ENCODE measurements at places on chromosomes 3 and 15.

- peak; percentile 87 for DNase-seq
These were observed at the start of gene MBNL1 for GRCh38 chr3:152268555-152269055. Gene MBNL1, plus strand, starts transcription at chr3:152268929. Its CDS starts 31,265 bp downstream, at chr3:152300194.

GRCh38 chr3:10173926-10174435, 9.3 kb downstream of the IRAK2 start:
- no peak for DNase-seq

- no peak for DNase-seq
These were observed 148.4 kb downstream of the B3GALNT1 start for GRCh38 chr3:160956785-160957184.

DNA sequence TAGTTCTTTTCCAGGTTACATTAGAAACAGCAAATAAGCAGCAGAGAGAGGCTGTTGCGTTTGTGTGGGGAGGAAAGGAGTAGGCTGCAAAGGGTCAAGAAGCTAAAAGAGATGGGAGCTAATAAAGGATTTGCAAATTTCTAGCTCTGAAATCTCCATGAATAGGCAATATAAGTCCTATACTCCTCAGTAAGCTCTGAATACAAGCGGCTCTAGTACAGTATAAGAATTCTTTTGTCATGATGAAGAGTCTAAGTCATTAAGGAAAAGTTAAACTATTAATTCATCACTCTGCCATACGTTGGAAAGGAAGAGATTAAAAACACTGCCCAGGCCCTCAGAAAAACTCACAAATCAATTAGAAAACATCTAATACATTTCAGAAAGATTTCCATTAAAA, 59.3 kb downstream of the CEP152 start:
- no peak for DNase-seq

DNA sequence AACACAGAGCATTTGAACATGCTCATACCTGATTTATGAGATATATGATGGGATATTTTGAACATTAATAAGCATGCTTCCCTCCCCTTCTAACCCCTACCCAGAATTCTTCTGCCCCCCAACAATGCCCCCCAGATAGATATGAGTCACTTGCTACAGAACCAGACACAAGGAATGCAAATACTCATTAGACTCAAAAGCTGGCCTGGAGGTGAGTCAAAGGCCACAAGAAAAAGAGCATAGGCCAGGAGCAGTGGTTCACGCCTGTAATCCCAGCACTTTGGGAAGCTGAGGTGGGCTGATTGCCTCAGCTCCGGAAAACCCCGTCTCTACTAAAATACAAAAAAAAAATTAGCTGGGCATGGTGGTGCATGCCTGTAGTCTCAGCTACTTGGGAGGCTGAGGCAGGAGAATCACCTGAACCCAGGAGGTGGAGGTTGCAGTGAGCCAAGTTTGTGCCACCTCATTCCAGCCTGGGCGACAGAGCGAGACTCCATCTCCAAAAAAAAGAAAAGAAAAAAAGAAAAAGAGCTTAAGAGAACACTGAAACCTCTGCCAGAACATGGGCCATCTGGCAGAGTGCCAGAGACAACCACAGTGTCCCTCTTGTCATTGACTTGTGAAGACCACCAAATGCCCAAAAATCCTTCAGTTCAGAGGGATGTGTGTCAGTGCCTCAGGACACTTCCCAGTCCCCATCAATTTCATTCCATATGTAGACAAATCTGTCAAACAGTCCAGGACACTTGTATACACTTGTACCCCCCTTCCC, 3.9 kb upstream of the SH3GL3 start:
- DNase-seq: no peak

DNA sequence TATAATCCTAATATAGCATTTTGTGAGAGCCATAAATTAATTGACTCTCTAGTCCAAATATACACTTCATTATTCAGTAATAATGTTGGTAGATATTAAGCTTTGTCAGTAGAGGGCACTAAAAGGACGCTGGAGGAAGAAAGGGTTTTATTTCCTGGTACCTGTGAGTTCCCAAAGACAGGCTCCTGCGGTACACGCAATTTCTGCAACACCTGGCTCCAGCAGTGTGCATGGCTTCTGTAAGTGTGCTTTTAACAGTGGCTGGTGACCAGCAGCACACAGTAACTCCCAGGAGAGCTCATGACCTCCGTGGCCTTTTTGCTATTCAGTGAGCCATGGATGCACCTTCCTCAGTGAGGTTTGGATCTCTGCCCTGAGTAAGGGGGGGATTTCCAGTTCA, 338.3 kb upstream of the ZNF385D start:
- DNase-seq: no peak

- DNase-seq: no peak
These were observed 156.6 kb upstream of the IL12A start for GRCh38 chr3:159832024-159832423.

DNA sequence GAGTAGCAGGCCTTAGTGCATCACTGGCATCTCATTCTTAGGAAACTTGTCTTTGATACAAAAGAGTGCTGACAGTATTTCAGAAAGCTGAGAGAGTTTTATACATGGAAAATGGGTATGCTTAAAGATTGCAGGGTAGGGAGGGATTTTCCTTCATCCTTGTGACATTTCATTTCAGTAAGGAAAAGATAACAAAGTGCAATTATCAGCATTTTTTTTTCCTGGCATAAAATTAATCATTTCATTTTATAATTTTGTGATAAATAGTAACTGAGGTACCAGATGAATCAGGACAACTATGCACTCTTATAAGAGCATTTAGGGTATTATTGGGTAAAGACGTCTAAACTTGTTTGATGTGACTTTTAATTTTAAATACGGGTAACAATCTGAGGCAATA, 10.3 kb downstream of the KBTBD8 start:
- no peak for DNase-seq

DNA sequence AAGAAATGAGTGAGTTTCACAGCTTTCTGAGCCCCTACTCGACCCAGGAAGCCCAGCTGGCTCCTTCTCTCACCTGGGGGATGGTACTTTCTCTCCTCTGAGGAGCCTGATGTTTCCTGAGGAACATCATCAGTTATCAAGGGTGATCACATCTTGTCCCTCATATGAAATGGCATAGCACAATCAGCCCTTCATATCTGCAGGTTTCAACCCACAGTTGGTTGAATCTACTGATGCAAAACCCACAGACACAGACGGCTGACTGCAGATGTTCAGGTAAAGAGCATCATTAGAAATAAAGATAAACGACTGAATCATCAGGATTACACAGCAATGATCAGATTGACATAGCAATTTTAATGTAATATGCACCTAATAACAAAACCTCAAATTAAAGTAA, 93.6 kb upstream of the OSTN start:
- DNase-seq: no peak

- DNase-seq: no peak
These were observed 734.7 kb upstream of the NR2F2 start for GRCh38 chr15:95595759-95596158.

DNA sequence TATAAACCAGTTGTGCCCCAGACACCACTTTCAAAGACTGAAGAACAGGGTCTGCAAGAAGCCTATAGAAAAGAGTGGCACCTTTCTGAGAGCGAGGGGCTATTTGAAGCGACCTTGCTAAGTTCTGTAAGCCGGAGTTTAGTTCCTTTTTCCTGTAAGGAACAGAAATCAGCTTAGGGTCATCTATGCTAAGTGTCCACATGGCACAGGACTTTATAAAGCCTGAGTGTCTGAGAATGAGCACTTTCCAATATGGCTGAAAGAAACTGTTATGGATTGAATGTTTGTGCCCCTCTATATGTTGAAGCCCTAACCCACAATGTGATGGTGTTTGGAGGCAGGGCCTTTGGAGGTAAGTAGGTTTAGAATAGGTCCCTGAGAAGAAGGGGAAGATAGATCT, 4.0 kb upstream of the A4GNT start:
- no peak for DNase-seq

DNA sequence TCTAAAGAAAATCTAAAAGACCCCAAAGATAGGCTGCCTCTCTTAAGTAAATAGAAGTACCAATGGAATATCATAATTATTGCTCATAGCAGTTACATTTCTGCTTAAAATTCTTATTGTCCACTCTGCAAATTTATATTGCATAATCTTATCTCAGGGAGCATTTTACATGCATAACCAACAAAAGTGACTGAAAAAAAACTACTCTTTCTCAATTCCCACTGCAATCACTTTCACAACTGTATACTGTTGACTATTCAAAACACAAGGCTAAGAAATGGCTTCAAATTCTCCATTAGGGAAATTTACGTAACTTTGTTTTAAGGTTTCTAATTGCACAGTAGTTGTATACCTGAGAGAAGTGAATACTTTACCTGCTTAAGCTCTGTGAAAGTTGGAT, 56.3 kb downstream of the HMG20A start:
- no peak for DNase-seq

DNA sequence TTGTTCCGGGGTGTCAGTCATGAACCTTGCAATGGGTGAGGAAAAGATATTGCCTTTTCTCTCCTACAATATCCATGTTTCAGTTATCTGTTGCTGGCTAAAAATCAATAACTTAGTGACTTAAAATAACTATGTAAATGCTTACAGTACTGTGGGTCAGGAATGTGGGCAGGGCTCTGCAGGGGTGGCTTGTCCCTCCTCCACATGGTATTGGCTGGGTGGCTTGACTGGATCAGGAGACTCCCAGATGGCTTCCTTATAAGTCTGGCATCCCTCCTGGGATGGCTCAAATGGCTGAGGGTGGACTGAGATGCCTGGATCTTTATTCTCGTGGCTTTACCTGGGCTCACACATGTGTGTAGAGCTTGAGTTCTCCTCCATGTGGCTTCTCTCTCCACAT, 47.5 kb downstream of the GTPBP8 start:
- no peak for DNase-seq

GRCh38 chr3:72111265-72112205, 326.6 kb upstream of the PROK2 start:
- DNase-seq: no peak

- no peak for DNase-seq
These were observed 159.5 kb downstream of the SPATA16 start for GRCh38 chr3:172981407-172981983.

DNA sequence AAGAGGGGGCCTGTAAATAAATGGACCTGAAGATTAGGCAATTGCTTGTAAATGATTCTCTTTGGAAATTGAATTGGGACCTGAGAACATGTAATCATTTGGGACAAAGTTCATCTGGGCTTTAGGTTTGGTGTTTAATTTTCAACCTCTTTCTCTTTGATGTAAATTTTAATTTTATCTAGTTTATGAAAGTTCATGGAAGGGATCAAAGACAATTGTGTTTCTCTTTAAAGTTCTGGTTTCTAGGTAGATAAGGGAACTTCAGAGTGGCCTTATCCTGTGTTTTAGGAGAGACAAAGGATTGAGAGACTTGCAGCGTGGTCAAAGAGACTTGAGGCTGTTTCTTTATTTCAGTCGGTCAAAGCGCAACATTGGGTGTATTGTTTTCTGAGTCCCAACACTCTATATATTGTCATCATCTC, 1108.3 kb downstream of the TBL1XR1 start:
- DNase-seq: no peak

- DNase-seq: no peak
These were observed 19.3 kb upstream of the SLTM start for GRCh38 chr15:58952751-58953150.

DNA sequence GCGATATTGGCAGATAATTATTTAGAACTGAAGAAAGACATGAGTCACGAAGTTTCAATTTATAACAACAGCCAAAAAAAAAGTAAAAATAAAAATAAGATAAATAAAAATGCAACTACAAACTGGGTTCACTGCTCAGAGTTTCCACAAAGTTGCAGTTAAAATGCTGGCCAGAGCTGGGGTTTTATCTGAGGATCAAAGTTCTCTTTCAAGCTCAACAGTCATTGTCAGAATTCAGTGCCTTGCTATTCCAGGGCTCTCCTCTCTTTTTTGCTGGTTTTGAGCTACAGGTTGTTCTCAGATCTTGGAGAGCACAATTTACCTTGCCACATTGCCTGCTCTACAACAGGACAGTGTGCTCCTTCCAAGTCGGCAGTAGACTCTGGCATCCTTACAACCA, 60.1 kb downstream of the PYDC2 start:
- DNase-seq: no peak

DNA sequence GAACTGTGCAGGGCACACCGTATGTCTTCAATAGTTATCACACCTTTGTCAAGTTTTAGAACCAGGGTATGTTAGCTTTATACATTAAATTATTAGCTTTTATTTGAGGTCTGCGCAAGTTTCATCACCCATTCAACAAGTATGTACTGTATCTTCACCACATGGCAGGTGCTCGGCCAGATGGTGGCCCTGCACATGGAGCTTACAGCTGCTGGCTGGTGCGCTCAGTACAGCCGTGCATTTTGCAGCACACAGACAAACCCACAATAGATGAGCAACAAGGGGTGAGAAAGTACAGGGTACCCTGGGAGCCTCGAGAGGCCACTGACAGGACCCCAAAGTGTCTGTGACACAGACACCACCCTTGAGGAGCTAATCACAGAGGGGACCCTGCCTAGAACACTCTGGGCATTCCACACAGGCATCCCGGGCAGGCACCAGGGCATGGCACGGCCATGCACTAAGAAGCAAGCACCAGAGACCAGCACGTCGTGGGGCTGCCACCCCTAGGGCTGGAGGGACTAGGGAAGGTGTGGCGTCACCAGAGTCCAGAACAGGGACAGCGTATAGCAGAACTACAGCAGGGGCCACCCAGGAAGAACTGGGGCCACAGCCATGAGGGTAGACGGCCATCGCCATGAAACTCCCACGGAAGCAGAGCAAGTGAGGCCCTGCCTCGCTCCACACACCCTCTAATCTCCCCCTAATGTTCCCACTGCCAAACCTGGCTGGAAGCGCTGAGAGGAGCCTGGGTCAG, 27.4 kb downstream of the ZXDC start:
- no peak for DNase-seq

DNA sequence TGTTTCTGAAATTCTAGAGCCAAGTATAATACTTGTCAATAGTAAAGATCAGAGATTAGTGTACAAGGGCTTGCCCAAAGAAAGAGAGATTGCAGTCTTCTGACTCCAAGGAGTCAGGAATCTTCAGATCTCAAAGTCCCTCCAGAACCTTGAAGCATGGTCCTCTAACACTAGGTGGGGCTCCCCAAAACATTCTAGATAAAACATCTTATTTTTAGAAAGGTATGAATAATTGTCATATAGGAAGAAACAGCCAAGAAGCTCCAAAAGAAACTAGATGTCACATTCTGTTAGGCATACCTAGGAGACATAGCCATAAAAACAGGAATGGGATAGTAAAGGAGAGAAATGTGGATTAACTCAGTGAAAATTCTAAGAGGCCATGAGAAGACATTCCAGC, 10.7 kb downstream of the MUC13 start:
- no peak for DNase-seq

DNA sequence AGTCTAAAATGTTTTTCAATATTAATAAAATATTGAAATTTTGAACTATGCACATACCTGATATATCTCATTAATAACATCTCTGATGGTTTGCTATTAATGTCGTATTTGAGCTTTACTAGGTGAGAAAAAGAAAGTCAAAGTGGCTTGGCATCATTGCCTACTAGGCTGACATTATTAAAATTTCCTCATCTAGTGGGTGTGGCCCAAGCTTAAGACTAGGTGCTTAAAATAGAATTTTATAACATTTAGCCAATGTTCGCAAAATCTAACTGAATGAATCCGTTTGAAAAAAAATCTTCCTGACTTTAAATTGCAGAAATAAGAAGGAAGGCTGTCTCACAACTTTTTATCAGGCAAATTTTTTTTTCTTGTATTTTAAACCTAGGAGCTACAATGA, 46.1 kb downstream of the ABI3BP start:
- no peak for DNase-seq

All from stimulated activated naive CD4-positive, alpha-beta T cell treated with Interleukin-2 at 50 U/mL for 16 hours (primary cell).